Lung (tissue), 17 donors: ENCODE measurements at places on chromosomes 5 and 9. TPM values are rescaled to one million over a fixed set of nuclear protein-coding genes. Genes with fewer than 3 reads are reported as not detected.

GRCh38 chr9:36470643-36471290, 70.7 kb upstream of the RNF38 start:
- DNase-seq = peak; percentile 77

GRCh38 chr9:87034841-87035240, 87.5 kb upstream of the GAS1 start:
- DNase-seq = peak; percentile 25

The MVB12B gene
- total RNA-seq = 20.7 TPM

DNA sequence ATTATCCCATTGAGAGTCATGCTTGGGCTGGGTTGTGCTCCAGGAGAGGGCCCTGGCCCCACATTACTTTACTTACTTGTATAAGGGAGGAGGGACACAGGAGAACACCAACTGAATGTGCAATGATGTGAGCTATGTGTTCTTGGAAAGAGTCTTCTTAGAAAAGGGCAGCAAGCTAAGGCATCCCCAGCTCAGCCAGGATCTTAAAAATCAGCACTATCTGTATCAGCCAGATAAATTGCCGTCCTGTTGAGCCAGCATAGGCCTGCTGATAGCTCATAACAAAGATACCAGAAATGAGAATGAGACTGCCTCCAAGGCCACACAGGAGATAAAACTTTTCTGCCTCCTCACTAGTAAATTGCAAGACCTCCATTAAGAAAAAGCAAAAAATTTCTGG, 357.5 kb downstream of the CAAP1 start:
- DNase-seq = no peak

DNA sequence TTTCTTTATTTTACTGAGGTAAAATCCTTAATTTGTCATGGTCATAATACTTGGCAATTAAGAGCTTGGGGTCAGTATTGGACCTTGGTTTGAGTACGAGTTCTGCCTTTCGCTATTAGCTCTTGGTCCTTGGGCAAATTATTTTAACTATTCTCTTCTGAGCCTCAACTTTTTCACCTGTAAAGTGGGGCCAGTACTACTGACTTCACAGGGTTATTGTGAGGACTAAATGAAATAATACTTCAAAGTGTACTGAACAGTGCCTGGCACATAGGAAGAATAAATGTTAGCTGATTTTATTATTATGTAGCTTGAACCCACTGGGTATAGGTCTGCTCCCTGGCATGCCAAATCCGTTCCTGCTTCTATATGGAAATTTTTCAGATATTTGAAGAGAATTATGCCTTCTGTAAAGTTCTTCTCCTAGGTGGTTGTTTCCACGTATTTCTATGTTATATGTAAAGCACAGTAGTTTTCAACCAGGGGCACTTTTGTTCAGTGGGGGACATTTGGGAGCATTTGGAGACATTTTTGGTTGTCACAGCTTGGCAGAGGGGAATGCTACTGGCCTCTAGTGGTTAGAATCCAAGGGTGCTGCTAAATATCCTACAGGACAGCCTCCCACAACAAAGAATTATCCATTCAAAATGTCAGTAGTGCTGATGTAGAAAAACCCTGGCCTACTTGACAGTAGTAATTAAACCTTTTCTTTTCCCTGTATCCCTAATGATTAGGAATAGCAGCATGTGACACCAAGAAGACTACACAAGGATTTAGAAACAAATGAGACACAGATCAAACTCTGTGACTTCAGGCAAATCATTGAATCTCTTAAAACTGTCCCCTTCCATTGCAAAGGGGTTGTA, 4.5 kb downstream of the RCL1 start:
- peak; percentile 55 for DNase-seq

DNA sequence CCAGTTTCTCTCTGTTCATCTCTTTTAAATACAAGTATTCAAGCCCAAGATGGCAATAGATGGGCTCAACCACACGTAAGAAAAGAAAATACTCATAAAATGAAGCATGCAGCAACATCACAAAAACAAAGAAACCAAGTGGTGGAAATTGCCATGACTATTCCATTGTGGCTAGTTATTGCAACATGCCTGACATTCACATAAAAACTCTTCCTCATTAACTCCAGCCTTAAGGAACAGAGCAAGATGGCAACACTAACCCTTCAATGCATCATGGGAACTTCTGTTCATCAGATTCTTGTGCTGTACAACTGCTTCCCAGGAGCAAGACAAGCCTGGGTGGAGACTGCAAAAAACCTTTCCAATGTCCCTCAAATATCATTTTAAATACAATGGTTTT, 1.4 kb upstream of the GLIS3 start:
- no peak for DNase-seq

- DNase-seq = no peak
Measured at GRCh38 chr9:35675204-35675603, 1.5 kb downstream of the CA9 start.

GRCh38 chr9:128552744-128553440, 505 bp downstream of the SPTAN1 start:
- peak; percentile 66 for DNase-seq

GRCh38 chr9:137739371-137740309, 120.8 kb downstream of the EHMT1 start:
- DNase-seq = no peak

DNA sequence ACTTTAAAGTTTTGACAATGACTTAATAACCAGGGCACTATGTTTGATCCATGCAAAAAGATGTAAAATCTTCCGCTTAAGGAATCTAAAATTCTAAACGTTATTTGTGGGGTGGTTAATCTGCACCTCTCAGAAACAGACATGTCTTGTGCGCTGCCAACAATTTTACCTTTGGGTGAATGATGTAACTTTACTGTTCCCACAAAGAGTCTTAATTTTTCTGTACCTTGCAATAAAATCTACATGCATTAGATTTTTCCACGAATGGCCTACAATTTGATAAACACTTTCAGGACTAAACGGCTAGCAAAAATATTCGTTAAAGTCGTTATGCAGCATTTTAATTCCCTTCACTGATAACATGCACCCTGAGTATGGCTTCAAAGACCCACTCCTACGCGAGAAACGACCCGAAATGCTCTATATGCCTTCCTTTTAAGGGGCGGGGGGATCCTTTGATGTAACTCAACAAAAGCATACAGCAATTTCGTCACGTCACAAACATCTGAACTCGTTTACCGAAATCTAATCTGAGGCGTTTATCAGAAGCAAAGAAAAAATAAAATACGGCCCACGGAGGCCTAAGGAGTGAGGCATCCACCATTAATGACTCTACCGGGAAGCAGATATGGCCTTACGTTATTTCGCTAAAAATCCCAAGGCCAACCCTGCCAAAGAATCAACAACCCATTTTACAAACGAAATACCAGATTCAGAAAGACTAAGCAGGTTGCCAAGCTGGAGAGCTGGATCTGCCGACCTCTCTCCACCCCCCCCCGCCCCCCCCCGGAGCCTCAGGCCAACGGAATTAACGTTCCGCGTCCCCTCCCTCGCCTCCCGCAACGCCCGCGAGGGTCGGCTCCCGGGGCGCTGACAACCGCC, 621 bp downstream of the AK6 start:
- peak; percentile 13 for DNase-seq

DNA sequence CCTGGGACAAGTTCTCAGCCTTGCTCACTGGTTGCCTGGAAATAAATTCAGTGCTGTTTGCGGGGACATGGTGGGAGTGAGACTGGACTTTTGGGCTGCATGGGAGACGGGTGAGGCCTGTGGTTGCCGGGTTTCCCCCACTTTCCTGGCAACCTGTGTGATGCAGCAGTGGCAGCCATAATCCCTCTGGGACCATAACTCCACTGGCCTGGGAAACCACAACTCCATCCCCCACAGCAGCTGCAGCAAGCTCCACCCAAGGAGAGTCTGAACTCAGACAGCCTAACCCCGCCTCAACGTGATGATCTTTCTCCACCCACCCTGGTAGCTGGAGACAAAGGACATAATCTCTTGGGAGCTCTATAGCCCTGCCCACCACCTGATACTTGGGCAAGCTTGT, 349.9 kb downstream of the PIK3R1 start:
- DNase-seq = no peak

DNA sequence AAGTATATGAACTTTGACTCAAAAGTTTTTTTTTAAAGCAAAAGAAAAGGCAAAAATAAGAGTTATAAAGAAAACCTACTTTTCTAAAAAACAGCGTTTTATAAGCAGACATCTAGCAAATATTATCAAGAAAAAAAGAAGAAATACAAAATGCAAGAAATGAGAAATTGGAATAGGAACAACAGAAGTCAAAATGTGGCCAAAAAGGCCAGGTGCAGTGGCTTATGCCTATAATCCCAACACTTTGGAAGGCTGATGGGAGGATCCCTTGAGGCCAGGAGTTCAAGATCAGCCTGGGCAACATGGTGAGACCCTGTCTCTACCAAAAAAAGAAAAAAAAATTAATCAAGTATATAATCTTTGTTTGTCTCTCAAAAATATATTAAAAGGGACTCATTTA, 35.9 kb downstream of the APTX start:
- DNase-seq = no peak

DNA sequence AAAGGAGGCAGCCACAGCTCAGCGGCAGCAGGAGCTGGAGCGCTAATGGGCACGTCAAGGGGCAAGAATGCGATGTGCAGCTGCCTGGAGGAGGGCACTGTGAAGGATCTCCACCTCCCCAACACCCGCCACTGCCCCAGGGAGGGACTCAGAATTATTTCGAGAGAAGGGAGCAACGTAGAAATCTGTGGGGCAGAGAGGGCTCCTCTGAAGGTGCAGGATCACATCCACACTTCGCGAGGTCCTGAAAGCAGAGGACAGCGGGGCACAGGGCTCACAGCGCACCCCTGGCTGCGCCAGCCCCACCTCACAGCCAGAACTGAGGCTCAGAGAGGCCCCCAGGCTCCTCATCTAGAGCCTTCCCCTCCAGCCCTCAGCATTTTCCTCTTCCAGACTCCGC, 7.9 kb downstream of the COL23A1 start:
- DNase-seq = no peak

DNA sequence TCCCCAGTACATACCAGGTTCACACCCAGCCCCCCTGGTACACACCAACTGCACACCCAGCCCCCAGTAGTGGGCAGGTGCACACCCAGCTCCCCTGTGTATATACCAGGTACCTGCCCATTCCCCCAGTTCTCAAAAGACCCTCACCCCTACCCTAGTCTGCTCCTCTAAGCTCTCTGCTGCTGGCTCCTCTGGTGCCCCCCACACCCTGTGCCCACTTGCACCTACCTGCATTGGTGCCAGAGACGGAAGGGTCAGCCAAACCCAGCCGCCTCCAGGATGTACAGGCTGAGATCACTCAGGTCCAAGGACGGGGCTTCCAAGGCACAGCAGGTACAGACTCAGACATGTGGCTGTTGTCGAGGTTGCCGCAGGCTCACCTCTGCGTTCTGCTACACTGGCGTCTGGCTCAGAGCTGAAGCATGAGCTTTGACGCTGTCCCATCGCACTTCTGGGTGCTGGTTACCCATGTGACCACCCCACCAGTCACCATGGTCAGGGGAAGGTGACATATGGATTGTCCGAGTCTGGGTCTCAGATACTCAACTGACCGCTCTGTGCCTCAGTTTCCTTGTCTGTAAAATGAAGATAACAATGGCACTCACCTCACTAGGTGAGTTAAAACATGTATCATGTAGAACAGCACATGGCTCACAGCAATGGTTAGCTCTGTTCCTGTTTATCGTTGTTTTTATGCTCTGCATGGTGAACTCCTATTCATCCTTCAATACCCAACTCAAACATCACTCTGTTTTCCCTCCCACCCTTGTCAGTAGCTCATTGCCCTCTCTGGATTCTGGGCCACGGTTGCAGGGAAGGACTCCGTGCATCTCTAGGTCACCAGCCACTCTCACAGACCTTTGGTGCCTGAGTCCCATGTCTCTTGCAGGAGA, 45.3 kb upstream of the SUSD3 start:
- no peak for DNase-seq

The PCDHB15 gene
- 8.0 TPM for total RNA-seq

- DNase-seq = no peak
Measured at GRCh38 chr5:118952992-118953651, 35.2 kb downstream of the DTWD2 start.

DNA sequence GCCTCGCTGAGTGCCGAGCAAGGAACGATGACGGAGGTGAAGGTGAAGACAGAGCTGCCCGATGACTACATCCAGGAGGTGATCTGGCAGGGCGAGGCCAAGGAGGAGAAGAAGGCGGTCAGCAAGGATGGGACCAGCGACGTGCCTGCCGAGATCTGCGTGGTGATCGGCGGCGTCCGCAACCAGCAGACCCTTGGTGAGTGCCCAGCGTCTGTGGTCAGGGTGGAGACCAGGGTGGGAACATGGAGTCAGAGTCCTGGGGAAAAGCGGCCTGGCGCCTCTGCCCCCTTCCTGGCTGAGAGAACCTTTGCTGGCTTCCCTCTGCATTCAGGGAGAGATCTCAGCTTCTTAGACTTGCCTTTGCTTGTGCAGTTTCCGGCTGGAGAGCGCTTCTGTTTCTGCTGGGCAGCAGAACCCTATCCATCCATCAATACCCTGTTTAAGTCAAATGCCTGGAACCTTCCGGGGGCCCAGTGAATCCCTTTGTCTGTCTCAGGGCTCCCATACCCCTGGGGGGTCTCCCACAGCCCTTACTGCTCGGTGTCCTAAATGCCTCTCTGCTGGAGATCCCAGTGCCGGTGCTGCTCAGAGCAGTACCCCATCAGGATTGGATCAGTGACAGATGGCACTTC, 89.6 kb downstream of the AMBP start:
- no peak for DNase-seq

DNA sequence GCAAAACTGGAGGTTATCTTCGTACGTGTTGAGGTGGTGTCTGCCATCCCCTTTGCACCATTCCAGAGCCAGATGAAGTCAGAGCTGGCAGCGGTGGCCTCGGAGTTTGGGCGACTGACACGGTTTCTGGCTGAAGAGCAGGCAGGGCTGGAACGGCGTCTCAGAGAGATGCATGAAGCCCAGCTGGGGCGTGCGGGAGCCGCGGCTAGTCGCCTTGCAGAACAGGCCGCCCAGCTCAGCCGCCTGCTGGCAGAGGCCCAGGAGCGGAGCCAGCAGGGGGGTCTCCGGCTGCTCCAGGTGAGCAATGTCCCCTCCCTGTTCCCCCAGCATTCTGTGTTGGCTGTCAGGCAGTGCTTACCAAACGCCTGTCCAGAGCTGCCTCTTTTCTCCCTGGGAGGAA, 9.5 kb downstream of the TRIM41 start:
- no peak for DNase-seq

The C9orf43 gene
- 0.74 TPM for total RNA-seq

DNA sequence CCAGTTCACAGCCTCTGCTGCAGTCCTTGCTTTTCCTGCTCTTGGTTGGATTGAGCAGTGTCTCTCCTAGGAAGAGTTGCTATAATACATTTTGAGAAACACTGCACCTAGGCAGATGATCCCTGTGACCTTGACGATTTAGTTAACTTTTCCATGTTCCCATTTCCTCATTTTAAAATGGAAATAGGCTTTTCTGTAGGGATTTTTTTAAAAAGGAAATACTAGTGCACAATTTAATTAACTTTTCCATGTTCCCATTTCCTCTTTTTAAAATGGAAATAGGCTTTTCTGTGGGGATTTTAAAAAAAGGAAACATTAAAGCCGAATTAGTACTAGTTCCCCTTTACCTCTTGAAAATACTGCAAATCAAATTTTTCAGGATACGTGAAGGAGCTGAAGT, 4.7 kb downstream of the ATP6V0E1 start:
- DNase-seq = no peak

- peak; percentile 33 for DNase-seq
Measured at GRCh38 chr9:38226491-38226951, 157.5 kb upstream of the SHB start.
